Fibroblast of skin of right quadriceps (primary cell): ENCODE measurements at places on chromosomes 3 and 15.

GRCh38 chr3:8793242-8793641 is 23.8 kb upstream of the OXTR start:
- no peak for DNase-seq

DNA sequence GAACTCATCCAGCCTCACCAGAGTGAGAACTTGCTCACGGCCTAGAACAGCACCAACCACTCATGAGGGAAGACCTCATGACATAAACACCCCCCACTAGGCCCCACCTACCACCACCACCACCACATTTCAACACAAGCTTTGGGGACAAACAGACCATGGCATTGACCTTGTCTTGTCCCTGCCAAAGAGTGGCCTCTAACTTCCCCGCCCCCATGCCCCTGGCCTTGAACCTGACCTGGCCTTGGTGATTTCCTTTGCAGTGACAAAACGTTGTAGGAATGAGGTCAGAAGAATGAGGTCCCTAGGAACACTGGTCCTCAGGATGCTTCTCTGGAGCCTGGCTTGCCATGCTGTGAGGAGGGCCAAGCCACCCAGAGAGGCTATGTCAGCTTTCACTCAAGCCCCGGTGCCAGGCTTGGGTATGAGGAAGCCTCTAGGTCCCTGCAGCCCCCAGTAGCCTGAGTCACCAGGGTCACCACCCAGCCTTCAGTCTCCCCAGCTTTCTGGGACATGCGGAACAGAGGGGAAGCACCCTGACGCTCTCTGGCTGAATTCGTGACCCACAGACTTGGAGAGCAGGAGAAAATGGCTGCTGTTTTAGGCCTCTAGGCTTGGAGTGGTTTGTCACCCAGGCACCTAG is 57.9 kb downstream of the TPRA1 start:
- no peak for DNase-seq

DNA sequence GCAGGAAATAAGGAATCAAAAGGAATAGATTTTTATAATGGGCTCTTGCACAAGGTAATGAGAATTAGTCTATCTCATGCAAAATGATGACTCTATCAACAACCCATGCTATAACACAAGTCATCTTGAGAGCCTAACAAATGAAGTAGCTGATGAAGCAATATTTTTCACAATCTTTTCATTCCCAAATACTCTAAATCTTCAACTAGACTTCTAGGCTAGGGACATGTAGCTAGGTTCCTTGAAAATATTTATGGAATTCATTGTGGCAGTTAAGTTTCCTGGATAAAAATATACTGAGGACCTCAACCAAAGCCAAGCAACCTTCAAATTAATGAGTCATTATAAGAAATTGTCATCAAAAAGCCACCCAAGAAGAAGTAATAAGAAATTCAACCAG is 55.4 kb downstream of the DCBLD2 start:
- DNase-seq, result peak; percentile 88

DNA sequence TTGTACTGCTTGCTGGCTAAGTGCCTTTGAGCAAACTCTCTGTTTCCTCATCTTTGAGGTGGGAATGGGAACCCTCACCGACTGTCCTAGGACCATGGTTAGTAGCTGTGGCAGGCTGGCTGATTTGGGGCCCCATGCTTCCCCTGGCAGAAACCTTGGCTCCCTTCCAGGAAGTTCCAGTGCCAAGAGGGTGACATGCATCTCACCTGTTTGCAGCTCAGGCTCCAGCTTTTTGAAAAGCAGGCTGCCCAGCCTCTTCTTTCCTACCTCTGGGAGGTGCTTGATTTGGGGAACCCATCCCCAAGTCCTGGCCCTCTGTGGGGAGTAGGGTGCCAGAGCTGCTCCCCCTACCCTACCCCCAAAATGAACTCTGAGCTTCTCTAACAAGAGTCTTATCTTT is 50.8 kb downstream of the RAB11A start:
- DNase-seq, result no peak

DNA sequence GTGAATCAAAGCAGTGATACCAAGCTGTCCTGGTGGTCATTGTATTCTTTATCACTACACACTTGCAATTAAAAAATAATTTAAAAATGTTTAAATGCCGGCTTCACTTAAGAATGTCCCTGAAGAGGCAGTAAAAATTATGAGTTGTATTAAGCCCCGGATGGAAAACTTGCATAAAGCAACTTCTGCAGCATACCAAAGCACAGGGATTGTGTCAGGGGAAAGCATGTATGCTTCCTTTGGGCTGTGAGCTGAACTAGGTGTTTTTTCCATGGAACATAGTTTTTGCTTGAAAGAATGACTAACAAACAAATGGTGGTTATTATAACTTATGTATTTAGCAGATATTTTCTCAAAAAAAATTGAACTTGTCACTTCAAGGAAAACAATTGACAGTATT is 143.1 kb downstream of the ARNT2 start:
- peak; percentile 61 for DNase-seq

DNA sequence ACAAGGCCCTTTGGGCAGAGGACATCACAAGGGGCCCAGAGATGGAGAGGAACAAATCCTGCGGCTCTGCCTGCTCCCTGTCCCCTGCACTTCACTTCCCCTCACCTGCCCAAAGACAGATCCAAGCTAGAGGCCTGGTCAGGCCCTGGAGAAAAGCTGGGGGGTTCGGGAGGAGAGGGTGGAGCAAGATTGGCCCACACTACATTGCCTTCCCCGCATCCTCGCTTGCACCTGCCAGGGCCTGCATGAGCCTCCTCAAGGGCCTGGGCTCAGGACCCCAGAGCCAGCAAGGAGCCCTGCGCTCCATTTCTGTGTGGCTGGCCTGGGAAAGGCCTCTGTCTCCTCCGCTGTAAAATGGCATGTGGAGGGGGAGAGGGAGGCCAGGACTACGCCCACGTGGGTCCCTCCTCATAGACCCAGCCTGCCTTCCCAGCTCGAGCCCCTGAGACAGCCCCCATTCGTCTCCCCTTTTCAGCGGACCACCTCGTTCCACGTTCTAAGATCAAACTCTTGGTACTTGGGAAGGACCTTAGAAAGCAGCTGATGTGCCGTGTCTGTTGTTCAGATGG is 106.0 kb downstream of the HMG20A start:
- no peak for DNase-seq

DNA sequence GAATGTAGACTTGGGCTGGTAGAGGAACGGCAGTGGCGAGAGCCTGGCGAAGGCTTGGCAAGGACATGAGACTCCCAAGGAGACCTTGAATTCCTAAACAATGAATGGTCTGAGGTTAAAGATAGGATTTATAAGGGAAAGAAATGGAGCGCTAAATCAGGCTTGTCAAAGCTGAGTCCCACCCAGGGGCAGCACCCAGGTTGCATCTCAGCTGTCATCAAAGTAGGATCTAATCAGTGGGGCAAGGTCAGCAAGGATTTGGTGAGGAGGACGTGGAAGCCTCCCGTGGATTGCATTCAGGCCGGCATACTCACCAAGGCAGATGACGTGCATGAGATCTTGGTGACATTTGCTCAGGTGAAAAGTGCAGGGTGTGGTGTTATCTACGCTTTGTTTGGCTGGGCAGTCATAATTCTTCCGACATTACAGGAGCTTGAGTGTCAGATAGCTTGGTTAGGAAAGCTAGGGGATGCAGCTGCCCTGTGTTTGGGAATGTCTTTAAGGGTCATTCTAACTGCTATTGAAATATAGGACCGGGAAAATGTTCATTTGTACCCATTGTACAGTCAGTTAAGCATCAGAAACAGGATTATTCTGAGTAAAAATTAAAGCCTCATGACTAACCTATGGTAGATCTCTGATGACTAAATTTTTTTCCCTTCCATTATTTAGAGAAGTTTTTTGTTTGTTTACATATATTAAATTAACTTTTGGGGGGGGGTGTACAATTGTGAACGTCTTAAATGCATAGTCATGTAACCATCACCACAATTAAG is 99.4 kb upstream of the TSC22D2 start:
- DNase-seq, result peak; percentile 43

DNA sequence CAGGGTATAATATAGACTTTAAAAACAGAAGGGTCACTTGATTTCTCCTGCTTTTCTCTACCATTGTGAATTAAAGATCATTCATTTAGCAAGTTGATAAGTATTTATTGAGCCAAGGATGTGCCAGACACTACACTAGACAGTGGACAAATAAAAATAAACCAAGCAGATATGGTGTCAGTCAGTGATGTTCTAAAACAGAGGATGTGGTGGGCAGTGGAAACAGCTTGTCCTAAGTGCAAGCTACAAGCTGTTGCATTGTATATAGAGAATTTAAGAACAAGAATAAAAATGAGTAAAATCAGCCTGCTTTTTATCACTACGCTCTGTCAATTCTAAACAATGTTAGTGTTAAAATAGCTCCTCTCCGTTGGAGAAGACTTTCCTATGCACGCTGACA is 637.3 kb upstream of the GRM7 start:
- DNase-seq, result no peak

DNA sequence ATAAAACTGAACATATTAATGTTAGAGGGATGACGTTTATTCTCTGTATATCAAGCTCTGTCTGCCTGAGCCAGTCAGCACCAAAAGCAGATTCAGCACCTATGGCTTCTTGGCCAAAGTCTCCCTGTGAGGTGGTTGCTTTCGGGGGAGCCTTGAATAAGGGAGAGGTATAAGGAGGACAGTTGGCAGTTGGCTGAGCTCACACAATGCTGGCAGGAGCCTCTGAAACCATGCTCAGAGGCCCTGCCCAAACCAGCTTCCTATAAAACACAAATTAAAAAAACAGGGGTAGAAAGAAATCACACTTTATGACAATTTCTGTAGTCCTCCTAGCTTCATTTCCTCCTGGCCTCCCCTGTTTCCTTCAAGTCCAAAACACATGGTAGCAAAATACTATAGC is 18.8 kb downstream of the ARHGEF3 start:
- no peak for DNase-seq

DNA sequence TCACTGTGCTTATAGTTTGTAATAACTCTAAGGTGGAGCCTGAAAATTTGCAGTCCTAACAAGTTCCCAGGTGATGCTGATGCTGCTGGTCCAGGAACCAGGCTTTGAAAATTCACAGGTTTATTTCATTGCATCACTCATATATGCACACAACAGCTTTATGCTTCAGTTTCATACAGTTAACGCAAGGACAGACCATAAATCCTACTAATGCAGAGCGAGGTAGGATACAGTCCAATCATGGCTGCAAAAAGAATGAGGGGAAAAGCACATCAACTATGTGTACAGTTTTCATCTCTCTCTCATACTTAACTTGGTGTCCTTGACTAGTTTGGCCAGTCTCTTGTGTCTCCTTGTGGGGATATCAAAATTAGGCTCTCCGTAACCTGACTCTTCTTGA is 135.1 kb downstream of the SLCO3A1 start:
- no peak for DNase-seq

DNA sequence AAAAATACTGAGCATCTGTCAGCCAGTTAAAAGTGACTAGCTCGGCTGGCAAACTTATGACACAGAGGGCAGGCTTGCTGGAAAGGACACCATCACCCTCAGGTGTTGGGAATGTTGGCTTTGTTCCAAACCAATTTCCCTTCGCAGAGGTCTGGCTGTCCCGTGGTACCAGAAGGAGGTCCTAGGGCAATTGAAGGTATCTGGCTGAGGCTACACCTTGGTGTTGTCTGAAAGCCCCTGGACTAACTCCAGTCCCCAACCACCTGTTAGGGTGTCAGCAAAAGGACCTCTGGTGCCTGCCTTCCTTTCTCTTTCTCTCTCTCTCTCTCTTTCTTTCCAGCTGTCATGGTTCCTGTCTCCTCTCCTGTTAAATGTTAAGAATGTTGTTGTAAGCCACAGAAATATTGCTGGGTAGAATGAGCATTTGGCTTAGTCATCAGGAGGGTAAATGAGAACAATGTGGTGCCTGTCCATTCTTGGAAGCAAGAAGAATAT is 12.5 kb downstream of the PRR20G start:
- peak; percentile 3 for DNase-seq

DNA sequence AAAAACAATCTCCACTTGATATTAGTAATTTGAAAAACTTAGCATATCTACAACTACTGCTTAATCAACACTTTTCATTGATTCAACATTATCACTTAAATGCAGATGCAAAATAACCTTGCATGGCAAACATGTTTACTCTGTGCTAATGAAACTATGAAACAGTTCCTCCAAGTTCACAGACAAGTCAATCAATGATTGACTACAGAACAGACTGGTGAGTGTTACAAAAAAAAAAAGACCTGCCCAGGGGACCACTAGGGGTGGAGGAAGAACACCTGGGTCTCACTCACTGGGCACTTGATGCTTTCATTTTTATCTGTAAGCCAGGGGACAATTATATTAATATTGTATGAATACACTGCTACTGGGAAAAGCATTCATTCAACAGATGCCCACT is 4.3 kb upstream of the NR2C2 start:
- no peak for DNase-seq

DNA sequence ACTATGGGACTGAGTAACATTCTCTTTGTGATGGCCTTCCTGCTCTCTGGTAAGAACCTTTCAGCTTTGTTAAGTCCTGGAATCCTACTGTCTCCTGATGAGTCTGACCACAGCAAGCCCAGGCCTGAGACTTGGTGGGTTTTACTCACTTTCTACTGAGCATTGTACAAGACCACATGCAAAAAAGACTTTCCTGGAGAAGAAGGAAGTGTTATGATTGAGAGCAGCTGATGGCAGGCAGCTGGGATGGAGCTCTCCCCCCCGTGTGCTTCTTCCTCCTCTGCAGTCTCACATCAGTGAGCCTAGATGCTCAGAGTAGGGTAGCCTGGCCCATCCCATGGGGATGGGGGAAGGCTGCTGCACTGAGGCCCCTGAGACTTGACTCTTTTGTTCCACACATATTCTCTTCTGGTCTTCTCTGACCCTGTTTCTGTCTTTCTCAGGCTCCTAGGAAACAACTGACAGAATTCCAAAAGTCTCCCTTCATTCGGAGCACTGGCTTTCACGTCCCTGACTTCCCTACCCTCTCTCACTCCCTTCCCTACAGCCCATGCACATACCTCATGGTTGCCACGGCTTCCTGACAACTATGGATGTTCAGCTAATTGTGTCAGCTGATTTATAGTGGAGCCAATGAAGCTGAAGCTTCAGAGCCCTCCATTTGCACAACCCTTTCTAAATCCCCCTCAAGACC is 36.6 kb downstream of the CD86 start:
- DNase-seq, result no peak

DNA sequence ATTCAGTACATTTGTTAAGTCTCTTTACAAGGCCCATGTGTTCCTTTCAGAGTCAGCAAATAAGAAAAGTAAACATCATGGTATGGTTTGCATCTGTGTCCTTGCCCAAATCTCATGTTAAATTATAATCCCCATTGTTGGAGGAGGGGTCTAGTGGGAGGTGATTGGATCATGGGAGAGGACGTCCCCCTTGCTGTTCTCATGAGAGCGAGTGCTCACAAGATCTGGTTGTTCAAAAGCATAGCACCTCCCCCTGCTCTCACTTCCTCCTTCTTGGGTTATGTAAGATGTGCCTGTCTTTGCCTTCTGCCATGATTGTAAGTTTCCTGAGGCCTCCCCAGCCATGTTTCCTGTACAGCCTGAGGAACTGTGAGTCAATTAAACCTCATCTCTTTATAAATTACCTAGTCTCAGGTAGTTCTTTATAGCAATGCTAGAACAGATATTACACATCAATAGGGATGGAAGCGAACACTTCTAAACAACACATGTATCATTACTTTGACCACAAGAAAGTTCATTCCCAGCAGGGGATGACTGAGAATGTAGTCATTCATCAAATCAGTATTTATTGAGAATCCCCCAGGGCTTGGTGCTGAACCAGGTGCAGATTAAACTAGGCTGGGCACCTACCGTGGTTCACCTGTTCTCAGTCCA is 4.1 kb downstream of the EFCAB12 start:
- no peak for DNase-seq

GRCh38 chr15:80613762-80614365 is 81.2 kb upstream of the ABHD17C start:
- DNase-seq, result no peak
